HEK293T (cell line): ENCODE measurements at places on chromosomes 1 and 21.
A peak's percentile ranks its signal among the peaks of the same experiment; 100 is the strongest.

- peak; percentile 37 for DNase-seq
Observed at GRCh38 chr1:115717541-115717940, 51.0 kb downstream of the CASQ2 start.

DNA sequence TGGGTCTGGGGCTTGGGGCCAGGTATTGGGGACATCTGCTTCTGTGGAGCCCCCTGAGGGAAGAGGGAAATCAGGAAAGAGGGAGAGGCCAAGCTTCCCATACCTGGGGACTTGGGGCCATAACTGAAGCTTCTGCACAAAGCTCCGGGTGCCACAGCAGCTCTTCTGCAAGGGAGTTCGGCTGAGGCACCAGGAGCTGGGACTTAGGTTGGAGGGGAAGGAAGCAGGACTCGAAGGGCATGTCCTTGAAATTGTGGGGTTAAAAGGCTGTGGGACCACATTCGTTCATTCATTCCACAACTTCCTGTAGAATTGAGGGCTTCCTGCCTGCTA is 1.7 kb upstream of the EPS8L3 start:
- no peak for DNase-seq

- DNase-seq = peak; percentile 68
Observed at GRCh38 chr1:7680207-7680954, 90.7 kb upstream of the VAMP3 start.

DNA sequence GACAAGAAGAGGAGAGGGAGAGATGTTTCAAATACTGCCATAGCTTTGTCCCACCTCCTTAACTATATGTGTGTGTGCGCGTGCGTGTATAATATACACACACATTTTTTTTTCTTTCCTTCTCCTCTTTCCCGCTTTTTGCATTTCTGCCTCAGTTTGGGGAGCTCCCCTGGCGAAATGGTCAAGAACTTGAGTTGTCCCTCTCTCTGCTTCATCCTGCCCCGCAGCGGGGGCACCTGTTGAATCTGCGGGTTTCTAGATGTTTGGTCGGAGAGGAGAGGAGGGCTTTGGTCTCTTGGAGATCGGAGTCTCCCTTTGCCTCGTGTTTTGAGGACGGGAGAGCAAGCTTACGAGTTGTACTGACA is 504 bp downstream of the SCCPDH start:
- peak; percentile 20 for DNase-seq

DNA sequence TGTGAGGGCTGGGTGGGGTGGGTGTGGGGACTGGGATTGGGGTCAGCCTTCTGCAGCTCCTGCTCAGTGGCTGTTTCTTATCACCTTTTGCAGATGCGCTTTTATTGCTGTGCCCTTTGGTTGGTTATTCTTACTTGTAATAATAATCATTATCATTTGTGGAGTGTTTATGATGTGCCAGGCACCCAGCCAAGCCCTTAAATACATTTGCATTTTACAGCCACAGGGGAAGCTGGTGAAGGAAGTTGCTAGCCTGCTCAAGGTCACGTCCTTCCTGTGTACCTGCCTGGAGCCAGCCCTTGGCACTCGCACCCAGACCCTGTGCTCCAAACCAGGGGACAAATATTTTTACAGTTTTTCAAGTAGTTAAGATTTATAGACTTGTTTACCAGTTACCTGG is 144.0 kb downstream of the PGBD5 start:
- no peak for DNase-seq

DNA sequence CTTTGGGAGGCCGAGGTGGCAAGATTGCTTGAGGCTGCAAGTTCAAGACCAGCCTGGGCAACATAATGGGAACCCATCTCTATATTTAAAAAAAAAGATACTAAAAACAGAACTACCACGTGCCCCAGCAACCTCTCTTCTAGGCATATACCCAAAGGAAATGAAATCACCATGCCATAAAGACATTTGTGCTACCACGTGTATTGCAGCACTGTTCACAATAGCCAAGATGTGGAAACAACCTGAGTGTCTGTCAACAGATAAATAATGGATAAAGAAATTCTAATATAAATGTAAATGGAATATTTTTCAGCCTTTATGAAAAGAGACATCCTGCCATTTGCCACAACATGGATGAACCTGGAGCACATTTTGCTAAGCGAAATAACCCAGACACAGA is 128.6 kb downstream of the PCNX2 start:
- DNase-seq = no peak
